ENCODE measurements at places on chromosomes 5 and 9.
A peak's percentile ranks its signal among the peaks of the same experiment; 100 is the strongest.

GRCh38 chr9:14993061-14993800, 83.0 kb upstream of the FREM1 start:
- peak; percentile 49 for DNase-seq

DNA sequence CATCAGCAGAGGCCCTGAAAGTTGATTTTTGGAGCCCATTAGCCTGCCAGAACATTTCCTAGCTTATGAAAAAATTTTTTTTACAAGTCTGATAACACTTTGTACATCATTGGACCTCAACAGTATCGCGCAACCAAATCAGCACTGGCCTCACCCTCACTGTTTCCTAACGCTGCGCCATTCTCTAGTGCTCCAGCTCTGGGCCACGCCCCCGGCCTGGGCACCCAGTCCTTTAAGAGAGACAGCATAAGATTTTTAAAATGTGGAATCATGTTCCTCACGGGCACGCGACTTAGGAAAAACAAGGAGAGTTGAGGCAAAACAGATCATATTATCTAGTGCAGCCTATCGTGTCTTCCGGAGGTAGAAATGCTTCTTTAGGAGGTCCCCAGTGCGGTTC, 114.5 kb downstream of the BOD1 start:
- DNase-seq, result no peak

GRCh38 chr9:127185931-127186781, 63.7 kb upstream of the ANGPTL2 start:
- DNase-seq, result no peak

GRCh38 chr5:66230551-66230950, 86.5 kb downstream of the SREK1 start:
- DNase-seq, result no peak

GRCh38 chr9:75063556-75064305, 24.2 kb downstream of the NMRK1 start:
- no peak for DNase-seq

GRCh38 chr5:64854855-64855254, 86.1 kb downstream of the CWC27 start:
- DNase-seq, result no peak

DNA sequence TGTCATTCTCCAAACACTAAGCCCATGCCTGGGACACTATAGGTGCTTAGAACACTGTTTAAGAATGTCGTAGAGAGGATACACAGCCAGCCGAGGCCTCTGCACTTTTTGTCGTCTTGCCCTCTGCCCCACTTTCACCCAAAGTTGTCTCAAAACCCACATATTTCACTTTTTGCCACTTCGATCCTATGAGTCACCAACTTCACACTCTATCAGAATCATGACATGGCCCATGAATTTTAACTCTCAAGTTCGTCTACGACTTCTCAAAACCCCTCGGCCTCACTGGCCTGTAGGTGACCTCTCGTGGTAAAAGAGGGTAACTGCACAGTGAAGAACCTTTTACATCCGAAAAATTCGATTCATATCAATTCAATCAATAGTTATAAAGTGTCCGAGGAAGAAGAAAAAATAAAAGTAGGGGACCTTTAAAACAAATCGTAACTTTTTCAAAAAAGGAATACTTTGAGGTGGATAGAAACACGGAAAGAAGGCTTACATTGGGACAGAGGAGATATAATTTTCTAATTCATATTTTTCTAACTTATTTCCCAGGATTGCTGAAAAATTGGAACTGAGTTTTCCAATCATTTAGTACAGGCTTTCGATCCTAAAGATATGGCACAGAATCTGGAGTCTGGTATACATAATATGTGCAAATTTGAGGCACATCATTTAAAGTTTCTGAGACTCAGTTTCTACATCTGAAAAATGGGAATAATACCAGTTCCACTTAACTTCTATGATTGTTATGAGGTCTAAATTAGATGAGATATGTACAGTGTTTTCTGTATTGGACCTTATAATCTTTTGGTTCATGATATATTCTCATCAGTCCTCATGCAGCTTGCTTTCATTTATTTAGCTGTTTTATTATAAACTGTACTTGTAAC, 122.6 kb downstream of the APBA1 start:
- peak; percentile 43 for DNase-seq

Measured in CD4-positive, alpha-beta T cell treated with Interleukin-4 for 1 hour (primary cell).